Gastrocnemius medialis (tissue), 4 donors: ENCODE measurements at places on chromosomes 6 and 20.
A peak's percentile ranks its signal among the peaks of the same experiment; 100 is the strongest.

- DNase-seq = no peak
Measured at GRCh38 chr6:42350911-42351310, 100.8 kb downstream of the TRERF1 start.

DNA sequence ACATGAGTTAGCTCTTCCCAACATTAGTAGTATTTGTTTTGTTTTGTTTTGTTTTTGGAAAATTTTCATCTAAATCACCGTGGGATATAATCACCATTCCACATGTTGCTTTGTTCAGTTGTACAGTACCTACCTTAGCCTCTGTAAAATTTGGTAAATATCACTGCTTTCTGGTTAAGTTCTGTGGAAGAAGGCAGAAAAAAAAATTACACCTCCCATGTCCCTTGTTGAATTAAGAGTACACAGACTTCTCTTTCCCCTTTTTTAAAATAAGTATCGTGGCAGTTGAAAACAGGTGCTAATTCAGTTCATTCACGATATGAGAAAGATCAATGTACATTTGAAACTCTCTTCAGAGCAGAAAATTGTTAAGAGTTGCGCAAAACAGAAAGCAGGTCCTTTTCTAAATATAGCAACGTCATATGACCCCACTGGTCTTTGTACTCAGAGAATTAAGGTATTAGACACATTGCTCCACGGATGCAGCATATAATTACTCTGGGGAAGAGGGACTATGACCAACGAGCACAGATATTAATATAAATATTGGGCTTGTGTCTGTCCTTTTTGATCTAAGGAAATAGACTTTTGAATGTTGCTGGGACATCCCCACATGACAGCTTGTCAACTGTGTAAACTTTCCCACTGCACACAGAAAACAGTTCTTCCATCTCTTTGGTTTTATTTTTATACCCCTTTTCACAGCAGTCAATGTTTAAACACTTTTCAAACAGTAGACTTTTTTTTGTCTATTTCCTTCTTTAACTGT, 58.6 kb upstream of the ZNF217 start:
- no peak for DNase-seq

GRCh38 chr20:63060057-63060991, 53.6 kb upstream of the BHLHE23 start:
- no peak for DNase-seq

DNA sequence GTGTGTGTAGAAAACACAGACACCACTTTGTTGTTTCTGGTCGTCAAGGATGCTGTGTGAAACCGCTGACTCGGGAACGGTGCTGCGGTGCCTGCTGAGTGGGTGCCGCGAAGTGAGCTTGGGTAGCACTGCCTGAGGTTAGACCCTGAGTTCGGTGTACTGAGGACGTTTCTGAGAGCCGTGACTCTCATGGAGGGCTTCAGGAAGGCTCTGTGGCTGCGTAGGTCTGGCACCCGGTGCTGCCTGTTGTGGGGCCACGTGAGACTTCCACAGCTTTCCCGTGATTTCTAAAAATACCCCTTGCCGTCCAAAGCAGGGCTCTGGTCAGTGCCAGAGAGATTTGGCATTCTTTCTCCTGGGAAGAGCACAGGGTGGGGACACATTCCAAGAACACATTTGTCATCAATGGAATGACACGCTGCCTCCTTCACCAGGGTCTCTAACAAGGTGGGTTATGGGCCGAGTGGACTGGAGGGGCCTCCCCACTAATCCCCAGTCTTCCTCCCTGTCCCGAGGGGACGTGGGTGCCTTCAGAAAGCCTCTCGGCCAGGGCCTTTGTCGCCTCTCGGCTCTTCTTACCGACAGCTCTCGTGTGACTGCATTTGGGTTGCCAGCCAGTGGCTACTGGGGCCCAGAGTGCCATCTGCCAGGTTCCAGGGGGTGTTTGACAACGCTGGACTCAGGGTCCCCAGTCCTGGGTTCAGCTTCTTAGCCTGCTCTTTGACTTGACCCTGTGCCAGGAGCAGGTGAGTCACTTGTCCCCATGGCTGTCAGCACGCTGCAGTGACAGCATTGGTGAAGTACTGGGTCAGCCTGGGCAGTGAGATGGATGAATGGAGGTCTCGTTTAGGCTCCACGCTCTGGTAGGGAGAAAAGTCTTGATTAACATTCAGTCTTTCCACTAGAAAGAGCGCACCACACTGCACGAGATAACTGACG, 62.2 kb downstream of the SYNJ2 start:
- DNase-seq = peak; percentile 91

GRCh38 chr6:6834356-6835222, 246.1 kb downstream of the LY86 start:
- no peak for DNase-seq

DNA sequence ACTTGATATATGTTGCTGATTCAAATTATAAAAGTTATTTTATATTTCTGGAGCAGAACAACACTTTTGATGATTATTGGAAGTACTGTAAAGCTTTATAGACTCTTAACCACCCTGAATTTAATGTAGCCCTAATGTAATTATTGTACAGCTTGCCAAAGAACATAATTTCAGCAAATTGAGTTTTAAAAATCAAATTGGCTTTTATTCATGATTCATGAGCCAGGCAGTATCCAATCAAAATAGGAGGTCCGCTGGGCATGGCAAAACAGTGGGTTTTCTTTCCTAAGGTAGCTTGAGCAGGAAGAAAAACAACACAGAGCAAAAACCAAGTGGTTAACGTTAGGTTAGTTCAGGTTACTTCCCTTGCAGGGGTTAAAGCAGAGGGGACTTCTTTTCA, 64.8 kb upstream of the MAP7 start:
- no peak for DNase-seq
